ENCODE measurements at places on chromosomes 16 and 17.
A peak's percentile ranks its signal among the peaks of the same experiment; 100 is the strongest.

DNA sequence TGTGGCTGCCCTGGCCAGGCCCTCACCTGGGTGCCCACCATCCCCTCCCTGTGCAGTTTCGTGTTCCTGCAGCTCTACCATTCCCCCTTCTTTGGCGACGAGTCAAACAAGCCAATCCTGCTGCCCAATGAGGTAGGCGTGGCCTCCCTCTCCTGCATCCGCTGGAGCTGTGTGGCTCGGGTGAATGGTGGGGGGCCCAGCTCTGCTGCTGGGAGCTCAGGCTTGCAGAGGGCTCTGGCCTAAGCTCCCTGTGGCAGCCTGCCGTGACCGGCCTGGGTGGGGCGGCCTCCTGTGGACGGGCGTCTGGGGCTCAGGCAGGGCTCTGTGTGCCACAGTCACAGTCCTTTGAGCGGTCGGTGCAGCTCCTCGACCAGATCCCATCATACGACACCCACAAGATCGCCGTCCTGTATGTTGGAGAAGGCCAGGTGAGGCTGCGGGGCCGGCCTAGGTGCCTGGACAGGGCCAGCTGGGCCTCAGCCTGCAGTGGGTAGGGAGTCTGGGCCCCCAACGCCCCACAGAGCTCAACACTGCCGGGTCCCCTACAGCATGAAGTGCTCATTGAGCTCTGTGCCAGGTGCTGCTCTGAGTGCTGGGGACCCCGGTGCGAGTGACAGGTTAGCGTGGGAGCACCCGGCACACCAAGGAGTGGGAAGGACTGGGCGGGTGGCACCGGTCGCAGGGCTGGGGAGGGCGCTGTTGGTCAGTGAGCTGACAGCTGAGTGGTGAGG, 37.3 kb downstream of the TSC2 start:
- DNase-seq, result no peak

DNA sequence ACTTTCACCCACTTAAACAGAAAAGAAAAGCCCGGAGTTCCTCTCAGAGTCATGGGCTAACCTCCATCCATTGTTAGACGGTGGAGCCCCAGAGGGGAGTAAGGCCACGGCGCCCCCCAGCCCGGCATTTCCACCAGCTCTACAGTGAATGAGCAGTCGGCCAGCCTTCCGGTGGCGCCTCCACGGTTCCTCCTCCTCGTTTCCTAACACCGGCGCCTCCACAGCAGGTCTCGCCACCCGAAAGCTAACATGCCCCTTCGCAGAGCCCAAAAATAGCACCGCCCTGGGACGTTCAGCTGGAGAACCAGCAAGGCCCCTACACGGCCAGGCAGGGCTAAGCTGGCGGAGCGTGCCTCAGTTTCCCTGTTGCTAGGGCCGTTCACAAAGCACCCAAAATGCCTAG, 858 bp downstream of the MMD start:
- DNase-seq, result no peak

GRCh38 chr17:49815761-49816281, 27.3 kb downstream of the KAT7 start:
- no peak for DNase-seq

DNA sequence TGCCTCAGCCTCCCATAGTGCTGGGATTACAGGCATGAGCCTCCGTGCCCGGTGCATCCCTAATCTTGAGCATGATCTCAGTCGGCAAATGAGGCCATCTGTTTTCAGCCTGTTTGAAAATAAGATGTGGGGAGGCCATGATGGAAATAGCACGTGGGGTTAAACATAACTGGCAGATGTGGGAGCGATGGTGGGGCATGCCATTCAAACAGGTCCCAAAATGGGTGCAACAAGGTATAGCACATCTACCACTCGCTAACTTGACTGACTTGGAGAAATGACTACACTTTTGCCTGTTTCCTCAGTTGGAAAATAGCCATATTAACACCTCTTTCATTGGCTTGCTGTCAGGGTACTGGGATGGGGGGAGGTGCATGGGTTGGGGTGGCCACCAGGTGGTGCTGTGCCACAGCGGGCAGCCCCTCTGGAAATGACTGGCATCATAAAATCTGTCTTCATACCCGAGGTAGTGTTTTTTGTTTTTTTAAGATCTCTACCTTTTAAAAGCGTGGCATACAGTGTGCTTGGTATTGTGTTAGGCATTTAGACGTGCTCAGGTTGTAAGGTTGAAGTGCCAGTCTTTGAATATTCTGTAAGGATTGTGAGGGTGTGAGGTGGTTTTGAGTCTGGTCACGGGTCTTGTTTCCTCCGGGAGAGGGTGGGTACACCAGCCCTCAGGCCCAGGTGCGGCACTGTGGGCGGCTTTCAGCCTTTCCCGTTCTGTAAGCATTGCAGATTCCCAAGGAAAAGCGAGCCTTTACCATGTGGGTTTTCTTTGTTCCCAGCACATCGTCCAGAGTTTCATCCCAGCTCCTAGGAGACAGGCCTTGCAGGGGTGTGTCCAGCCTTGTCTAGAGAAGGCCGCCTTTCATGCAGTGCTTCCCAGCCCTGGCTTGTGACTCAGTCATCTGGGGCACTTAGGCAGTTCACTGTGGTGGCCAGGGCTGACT, 2.9 kb upstream of the TTYH2 start:
- no peak for DNase-seq

- no peak for DNase-seq
These were observed 3.4 kb downstream of the MKS1 start for GRCh38 chr17:58215685-58216084.

DNA sequence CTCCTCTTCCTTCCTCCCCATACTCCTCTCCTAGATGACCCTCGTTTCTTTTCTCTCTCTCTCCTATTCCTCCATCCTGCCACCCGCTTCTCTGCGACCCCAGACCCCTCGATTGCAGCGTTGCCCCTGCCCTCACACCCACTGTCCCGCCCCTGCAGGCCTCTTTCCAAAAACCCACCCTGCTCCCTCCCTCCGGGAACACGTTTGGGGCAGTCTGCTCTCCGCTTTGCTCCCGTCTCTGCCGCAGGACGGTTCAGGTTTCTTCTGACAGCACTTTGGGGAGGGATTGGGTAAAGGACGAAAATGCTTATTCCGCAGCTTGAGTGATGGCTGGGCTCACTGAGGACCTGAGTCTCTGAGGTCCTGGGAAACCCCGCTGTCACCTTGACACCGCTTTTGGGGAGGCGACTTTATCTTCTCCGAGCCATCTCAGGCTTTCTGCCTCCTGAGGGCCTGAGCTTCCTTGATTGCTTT, 690 bp downstream of the NDE1 start:
- DNase-seq, result no peak

DNA sequence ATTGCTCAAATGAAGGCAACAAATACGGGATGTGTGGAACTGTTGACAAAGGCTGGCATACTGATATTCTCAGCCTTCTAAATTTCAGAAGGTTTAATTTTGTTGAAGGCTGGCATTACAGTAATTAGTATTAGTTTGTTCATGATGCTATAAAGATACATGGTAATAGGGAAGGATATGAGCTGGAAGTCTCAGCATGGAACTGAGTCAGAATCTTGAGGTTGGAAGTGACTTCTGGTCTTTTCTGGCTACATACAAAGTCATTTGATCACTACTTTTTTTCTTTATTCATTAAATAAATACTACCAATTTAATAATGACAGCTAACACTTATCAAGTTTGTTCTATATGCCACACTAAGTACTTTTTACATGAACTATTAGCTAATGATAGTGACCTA, 22.6 kb downstream of the RABEP1 start:
- DNase-seq, result no peak

DNA sequence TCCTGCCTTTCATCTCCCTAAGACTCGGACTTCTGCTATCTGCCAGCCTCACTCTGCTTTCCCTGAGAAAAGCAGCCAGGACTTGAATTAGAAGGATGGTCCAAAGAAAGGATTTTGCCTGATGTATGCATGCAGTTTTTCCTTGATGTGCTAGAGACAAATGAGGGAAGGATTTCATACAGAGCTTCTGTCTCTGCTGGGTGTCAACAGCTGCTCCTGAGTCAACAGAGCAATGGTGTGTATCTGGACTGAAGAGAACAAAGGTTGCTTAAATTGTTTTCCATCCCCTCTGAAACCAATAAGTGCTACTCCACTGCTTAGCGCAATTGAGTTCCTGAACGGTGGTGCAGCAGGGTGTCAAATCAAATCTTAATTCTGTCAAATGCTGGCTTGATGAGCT, 680.6 kb upstream of the C16orf82 start:
- no peak for DNase-seq

DNA sequence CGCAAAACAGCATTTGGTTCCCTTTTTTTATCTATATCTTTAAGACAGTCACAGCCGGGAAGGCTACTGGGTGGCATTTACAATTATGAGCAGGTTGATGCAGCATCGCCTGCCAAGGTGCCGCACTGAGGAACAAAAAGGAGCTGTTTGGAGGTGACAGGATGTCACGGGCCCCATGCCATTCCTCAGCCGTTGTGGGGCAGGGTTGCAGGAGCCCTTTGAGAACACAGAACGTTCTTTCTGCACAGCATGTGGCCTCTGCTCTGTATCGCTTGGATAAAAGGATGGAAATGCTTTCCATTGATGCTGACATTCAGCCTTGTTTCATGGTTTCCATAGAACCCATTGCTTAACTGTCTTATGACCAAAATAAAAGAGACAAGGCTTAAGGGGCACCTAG, 141.9 kb upstream of the CDH5 start:
- no peak for DNase-seq

- DNase-seq, result no peak
These were observed 698.8 kb upstream of the GOT2 start for GRCh38 chr16:59432896-59433295.

DNA sequence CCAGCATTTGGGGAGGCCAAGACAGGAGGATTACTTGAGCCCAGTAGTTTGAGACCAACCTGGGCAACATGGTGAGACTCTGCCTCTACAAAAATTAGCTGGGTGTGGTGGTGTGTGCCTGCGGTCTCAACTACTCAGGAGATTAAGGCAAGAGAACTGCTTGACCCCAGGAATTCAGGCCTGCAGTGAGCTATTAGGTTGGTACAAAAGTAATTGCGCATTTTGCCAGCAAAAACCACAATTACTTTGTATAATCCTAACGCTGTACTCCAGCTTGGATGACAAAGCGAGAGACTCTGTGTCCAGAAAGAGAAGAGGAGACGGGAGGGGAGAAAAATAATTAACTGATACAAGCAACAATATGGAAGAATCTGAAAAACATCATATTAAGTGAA, 32.7 kb downstream of the YWHAE start:
- peak; percentile 87 for DNase-seq

- no peak for DNase-seq
These were observed 193.4 kb upstream of the GSE1 start for GRCh38 chr16:85419503-85420408.

DNA sequence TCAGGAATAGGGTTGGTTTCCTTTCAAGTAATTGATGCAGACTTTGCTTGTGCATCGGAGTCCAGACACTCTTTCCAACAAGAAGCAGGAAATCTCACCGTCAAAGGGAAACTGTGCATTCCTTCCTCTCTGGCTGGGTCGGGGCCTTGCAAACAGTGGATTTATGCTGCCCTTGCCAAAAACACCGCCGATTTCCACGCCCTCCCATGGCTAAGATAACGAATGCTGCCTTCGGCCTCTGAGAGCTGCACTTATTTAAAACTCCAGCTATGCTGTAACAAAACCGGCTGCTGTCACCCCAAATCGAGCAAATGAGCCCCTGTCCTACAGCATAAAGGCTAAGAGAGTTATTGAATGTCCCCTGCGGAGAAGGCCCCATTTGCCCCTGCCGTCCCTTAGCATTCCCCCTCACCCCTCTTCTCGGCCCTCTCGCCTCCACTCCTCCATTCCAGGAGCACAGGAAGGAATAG, 275.5 kb upstream of the IRX5 start:
- no peak for DNase-seq

GRCh38 chr16:2524339-2524938, 4.3 kb downstream of the AMDHD2 start:
- no peak for DNase-seq

- DNase-seq, result no peak
These were observed 414.4 kb downstream of the SHISA9 start for GRCh38 chr16:13315642-13316427.

- DNase-seq, result no peak
These were observed 389.8 kb downstream of the HS3ST3B1 start for GRCh38 chr17:14690704-14691103.

- DNase-seq, result no peak
These were observed 807.0 kb upstream of the SOX9 start for GRCh38 chr17:71313866-71314265.

DNA sequence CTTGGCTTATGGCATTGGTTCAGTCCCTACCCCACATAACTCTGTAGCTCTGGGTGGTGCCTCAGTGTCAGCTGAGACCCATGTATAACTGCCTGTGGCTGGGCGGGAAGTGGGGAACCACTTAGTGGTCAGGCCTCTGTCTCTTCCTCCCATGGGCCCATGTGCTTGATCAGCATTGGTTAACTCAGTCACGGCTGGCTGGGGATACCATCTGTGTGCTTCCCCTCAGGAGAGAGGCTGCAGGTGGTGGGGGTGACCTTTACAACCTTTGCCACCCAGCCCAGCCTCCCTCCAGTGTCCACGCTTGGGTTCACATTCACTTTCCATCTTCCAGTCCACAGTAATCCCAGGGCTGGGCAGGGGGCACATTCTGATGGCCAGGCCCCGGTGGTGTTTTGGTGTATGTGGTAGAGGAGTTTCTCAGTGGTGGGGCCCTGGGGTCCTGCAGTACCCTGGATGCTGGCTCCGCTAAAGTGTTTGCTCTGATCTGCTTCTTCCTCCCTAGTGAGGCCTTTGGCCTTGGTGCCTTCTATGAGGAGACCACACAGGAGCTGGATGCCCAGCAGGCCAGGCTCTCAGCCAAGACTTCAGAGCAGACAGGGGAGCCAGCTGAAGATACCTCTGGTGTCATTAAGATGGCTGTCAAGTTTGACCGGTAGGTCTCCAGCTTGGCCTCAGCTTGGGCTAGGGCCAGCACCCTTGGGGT, 10.2 kb upstream of the NFATC3 start:
- DNase-seq, result no peak

DNA sequence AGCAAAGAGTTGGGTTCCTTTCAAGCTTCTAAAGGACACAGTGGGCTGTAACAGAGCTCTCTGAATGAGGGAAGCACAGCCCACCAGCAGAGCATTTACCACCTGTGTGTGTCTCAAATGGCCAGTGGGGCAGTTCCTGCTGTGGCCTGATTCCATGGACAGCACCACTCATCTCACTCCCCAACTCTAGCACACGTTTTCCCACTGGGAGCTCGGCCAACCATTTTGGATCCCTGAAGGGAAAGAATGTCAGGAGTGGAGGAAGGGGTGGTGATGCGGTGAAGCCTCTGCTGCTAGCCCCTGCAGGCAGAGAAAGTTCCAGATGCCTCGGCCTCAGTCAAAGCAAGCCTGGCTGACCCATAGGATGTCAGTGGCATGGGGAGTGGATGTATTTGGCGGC, 86.6 kb downstream of the PLXDC1 start:
- DNase-seq, result no peak

GRCh38 chr17:51319186-51319585, 58.8 kb downstream of the UTP18 start:
- DNase-seq, result no peak

Data from retinal pigment epithelial cell (primary cell).